ENCODE measurements at places on chromosomes 7 and 10.

DNA sequence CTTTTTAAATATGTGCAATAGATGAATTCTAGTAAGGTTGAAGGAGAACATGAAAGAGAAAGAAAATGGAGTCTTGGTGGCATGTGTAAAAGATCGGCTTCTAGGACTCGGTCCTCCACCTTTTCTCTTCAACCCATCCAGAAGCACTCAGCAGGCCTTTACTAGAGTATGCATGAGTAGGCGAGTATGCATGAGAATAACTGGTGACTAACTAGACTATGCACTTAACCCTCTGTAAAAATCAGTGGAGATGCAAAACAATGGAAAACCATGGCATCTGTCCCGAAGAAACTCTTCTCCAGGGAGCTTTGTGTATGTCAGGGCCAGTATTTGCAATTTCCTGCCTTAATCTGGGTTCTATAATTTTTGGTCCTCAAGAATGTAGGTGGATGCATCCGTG lies 40.0 kb upstream of the GRB10 start:
- no peak for DNase-seq

- no peak for DNase-seq
Measured at GRCh38 chr7:17830206-17830605, 110.1 kb downstream of the SNX13 start.

GRCh38 chr10:133258818-133259601 lies 17.7 kb downstream of the ADAM8 start:
- peak; percentile 97 for DNase-seq

DNA sequence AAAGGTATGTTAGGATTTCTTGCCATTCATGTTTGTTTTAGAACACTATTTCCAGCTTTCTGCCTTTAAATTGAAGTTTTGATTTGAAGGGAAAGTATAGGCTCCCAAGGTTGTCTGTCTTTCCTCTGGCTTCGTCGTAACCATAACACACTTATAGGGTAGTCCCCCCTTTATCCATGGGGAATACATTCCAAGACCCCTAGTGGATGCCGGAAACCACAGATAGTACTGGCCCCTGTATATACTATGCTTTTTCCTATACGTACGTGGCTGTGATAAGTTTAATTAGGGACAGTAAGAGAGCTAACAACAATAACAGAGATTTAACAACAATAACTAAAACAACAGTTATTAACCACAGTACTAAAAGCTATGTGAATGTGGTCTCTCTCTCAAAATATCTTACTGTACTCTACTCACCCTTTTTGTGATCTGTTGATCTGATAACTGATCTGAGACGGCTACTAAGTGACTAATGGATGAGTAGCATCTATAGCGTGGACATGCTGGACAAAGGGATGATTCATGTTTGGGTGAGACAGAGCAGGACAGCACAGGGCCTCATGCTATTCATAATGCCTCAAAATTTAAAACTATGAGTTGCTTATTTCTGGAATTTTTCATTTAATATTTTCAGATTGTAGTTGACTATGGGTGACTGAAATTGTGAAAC lies 273.1 kb downstream of the AUTS2 start:
- DNase-seq, result peak; percentile 64

DNA sequence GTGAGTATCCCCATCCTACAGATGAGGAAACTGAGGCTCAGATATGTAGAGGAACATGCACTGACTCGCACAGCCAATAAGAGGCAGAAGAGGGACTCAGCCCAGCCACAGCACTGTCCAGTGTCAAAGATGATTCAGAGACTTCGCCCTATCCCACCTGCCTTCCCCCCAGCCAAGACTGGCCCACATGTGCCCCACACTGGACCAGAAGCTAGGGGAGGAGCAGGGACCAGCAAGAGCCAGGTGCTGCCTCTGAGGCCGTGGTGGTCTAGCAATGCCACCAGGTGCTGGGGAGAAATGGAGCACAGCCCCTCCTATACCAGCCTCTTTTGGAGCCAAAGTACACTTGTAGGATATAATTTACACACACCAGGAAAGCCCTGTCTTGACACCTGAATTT lies 22.3 kb downstream of the GRID1 start:
- DNase-seq, result no peak

- DNase-seq, result no peak
Measured at GRCh38 chr7:4021413-4021812, 660.7 kb upstream of the FOXK1 start.
